ENCODE measurements at places on chromosomes 1 and 21.

DNA sequence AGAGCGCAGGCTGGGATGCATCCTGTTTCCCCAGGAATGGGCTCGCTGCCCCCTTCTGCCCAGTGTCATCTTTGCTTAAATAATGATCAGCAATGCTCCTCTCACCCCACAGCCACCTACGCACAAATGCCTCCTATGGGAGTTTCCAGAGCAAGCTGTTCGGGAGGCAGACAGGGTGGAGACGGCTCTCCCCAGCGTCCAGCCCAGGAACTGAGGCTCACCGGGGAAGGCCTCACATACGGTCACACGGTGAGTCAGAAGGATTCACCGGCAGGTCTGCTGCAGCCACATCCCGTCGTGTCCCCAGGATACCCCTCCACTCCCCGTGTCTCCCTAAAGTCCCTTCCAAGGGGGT lies 40.3 kb upstream of the RUNX3 start:
- no peak for DNase-seq

GRCh38 chr1:111099289-111099688 lies 40.6 kb downstream of the DRAM2 start:
- no peak for DNase-seq

DNA sequence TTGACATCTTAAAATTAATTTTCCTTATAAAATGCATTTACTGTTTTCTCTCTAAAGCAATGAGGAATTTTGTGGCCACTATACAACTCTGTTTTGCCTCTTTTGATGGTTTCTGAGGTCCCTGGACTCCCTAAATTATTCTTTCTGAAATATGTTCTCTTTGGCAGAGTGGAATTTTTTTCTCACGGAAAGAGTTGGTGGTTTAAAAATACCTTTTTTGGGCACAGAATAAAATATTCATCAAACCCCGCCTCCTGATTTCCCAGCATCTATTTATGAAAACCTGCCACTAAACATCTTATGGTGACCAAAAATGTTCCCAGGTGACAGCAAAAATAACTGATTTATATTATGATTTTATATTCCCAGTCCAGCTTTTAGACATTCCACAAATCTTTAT lies 165.3 kb upstream of the SYT6 start:
- no peak for DNase-seq

- DNase-seq: no peak
Measured at GRCh38 chr1:74468982-74469603, 43.3 kb downstream of the LRRC53 start.

DNA sequence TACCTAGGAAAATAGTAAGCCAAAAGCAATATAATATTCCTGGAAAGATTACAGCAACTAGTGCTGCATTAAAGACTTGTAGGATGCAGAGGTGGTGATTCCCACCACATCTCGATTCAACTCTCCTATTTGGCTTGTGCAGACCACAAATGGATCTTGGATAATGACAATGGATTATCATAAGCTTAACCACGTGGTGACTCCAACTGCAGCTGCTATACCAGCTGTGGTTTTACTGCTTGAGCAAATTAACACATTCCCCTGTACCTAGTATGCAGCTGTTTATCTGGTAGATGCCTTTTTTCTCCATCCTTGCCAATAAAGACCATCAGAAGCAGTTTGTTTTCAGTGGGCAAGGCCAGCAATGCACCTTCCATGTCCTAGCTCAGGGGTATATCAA lies 542.7 kb upstream of the ADGRL4 start:
- no peak for DNase-seq

- DNase-seq: no peak
Measured at GRCh38 chr1:64093941-64094340, 109.5 kb upstream of the UBE2U start.

DNA sequence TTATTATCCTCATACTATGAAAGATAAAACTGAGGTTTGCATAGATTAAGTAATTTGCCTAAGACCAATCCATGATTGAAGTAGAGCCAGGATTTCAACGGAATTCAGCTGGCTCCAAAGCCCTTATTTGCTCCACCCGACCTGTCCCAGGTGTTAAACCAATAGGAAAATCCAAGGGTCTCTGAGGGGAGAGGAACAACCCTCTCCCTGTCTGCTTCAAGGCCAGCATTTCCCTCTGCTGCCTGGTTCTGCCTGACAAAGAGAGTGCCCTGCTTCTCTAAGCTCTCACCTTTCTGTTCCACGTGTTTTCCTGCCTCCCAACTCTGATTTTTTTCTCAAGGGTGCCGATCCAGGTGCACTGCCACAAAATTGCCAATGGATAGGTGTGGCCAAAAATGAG lies 127.4 kb downstream of the UBE2U start:
- no peak for DNase-seq

DNA sequence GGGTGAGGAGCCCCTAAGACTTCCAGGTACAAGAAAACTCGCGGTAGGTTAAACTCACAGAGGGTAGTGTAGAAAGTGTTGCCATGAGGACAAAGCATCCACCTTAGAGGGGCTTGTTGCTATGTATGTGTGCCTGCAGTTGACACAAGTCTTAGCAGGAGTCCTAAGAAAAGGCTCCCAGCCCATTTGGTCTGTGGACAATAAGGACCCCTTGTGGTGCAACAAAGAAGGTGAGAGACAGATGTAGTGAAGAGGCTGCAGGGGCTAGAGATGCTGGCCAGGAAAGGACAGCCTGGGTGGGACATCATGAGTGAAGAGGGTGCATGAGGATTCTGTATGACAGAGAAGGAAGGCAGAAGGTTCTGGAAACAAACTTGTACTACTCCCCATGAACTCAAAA lies 36.3 kb upstream of the IL10 start:
- DNase-seq: no peak

DNA sequence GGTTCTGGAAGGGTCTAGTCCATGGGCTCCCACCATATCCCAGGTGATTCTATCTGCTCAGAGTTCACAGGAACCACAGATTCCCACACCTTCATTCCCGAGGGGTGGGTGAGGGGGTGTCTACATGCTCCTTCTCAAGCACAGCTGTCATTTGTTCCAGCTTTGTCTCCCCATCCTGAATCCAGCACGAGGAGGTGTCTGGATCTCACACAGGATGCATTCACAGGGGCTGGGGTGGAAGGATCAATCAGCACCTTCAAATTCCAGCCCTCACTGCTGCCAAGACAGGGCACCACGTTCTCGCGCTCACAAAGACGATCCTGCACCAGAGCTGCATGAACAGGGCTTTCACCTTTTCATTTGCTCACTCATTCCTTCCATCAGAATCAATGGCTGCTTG lies 52.7 kb downstream of the TCP10L start:
- no peak for DNase-seq

GRCh38 chr1:82392513-82392912 lies 591.8 kb downstream of the ADGRL2 start:
- no peak for DNase-seq

- DNase-seq: no peak
Measured at GRCh38 chr1:198084241-198084908, 72.4 kb upstream of the NEK7 start.

GRCh38 chr1:39089931-39090521 lies 63.9 kb downstream of the NDUFS5 start:
- DNase-seq: no peak

DNA sequence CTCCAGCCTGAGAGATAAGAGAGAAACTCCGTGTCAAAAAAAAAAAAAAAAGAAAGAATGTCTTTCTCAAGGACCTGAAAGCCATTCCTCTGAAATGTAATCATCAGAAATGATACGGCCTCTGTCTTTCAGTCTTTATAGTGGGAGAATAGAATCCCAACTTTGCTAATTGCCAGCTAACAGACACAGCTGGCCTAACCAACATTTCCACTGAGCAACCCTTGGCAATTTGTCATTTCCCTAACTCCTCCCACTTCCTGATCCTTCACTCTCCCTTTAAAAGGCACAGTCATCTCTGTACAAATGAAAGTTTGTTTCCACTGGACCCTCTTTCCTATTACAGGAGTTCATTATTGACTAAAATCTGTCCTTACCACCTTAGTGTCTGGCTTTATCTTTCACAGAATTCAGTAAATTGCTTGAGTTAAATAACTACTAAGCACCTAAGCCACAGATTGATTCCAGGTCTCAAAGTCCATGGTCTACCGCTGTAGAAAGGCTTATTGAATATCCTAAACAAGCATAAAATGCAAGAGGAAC lies 4.3 kb upstream of the CBR1 start:
- DNase-seq: no peak

DNA sequence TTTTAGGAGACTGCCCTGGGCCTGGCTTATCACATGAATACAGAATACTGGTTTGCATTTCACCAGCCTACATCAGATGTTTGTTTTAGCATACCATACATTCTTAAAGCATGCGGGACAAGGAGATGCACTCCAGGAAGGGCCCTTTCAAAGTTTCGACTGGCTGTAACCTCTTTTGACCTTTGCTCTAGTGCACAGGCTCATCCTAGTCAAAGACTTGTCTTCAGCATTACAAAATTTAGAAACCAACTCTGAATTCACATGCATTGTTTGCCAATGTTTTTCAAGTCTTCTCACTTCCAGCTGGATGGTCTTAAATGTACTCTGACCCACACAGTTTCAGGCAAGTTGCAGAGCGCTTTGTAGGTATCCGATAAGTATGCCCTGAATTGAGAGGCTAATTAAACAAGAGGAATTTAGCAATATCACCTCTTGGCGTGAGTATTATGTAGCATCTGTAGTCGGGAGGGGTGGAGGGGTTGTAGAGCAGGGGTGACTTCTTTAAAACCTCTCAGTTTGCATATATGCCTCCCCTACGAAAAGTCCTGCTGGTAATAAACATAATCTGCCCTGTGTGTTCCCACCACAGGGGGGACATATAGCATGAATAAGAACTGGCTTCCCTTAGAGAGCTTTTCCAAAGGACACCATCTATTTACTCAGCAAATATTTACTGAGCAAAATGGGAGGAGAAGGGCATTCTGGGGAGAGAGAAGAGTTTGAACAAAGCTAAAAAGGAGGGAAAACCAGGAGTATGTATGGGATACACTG lies 24.4 kb upstream of the AHCYL1 start:
- DNase-seq: no peak

- DNase-seq: no peak
Measured at GRCh38 chr1:214074477-214074876, 86.7 kb downstream of the PROX1 start.

GRCh38 chr1:112717263-112717873 lies 2.2 kb upstream of the PPM1J start:
- no peak for DNase-seq

- DNase-seq: no peak
Measured at GRCh38 chr1:188669728-188670382, 1807.8 kb downstream of the BRINP3 start.

GRCh38 chr1:38839363-38839762 lies 20.2 kb downstream of the RRAGC start:
- DNase-seq: no peak

- DNase-seq: no peak
Measured at GRCh38 chr21:36647279-36648093, 51.4 kb upstream of the SIM2 start.

GRCh38 chr1:205513774-205514173 lies 9.3 kb downstream of the CDK18 start:
- DNase-seq: no peak

- no peak for DNase-seq
Measured at GRCh38 chr1:116405241-116406135, 32.4 kb downstream of the ATP1A1 start.

GRCh38 chr1:104884939-104885338 lies 1135.2 kb downstream of the AMY1C start:
- no peak for DNase-seq

- no peak for DNase-seq
Measured at GRCh38 chr1:246428542-246429308, 78.4 kb downstream of the SMYD3 start.

DNA sequence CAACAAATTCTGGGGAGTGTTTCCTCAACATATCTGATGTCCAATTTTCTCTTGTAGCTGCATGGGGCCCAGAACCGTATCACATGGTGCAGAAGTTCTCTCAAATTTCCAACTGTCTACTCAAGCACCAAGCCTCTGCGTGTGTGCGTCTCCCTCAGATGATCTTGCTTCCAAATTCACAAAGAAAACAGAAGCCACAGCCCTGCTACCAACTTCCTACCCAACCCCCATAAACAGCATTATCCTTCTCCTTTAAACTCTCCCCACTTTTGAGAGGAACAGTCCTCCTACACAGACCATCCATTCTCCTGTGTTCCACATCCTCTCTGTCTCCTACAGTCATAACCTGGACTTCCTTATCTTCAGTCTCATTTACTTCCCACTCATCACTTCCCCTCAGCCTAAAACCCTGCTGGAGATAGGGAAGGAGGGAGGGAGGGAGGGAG lies 354.1 kb downstream of the SMYD3 start:
- DNase-seq: no peak

DNA sequence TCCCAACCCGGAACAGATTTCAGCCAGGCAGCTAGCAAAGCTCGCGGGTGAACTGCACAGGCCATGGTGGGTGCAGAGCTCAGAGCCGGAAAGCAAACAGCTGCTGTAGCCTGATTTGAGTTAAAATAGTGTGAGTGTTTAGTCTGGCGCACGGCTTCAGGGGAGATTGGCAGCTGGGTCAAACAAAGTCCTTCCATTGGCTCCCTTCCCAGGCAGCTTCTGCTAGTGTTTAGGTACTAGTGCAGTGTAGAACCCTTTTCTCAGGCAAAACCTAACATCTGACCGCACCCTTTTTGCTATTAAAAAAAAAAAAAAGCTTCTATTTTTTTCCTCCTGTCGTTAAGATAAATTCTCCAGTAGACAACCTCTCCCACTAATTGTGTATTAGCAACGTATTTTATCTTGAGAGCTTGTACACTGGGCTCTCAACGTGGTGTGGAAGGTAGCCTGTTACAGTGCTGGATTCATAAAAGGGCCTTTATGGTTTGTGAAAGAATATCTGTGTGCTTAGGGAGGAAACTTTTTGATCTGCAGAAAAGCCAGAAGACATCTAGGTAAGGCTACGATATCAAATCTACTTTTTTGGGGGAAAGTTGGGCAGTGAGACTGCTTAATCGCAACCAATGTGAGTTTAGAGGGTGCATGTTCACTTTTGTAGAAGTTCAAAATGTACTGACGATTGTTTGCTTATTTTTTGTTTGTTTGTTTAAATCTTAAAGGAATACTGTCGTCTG lies 689.6 kb downstream of the USP25 start:
- no peak for DNase-seq

GRCh38 chr1:232634096-232634495 lies 4.2 kb upstream of the SIPA1L2 start:
- no peak for DNase-seq

GRCh38 chr1:162982364-162982763 lies 86.8 kb upstream of the RGS4 start:
- DNase-seq: no peak

GRCh38 chr1:167043752-167044488 lies 46.3 kb downstream of the GPA33 start:
- DNase-seq: peak; percentile 42

Measured in stimulated activated CD8-positive, alpha-beta memory T cell treated with anti-CD3 and anti-CD28 coated beads, Interleukin-12 subunit alpha, Interleukin-12 subunit beta, amount 100 ng/mL, for 1 hour (primary cell).